Airway epithelial cell (primary cell): ENCODE measurements at places on chromosomes 3 and 15. TPM values are rescaled to one million over a fixed set of nuclear protein-coding genes. Genes with fewer than 3 reads are reported as not detected.

The GATA2 gene
- total RNA-seq, result not detected in 2 replicates

The DLEC1 gene
- not detected in 2 replicates for total RNA-seq

The JMJD7 gene
- total RNA-seq, result 28.8 and 30.1 TPM in 2 replicates

The SPRED1 gene
- total RNA-seq, result 8.7 and 9.6 TPM in 2 replicates

The MME gene
- 12.8 and 13.5 TPM in 2 replicates for total RNA-seq

The ZNF717 gene
- 7.4 and 8.8 TPM in 2 replicates for total RNA-seq

The BFSP2 gene
- total RNA-seq, result not detected in 2 replicates

The GALNT15 gene
- 0.14 and 0.42 TPM in 2 replicates for total RNA-seq

The APOD gene
- total RNA-seq, result 5.6 and 10.8 TPM in 2 replicates

The TICRR gene
- 6.3 and 7.6 TPM in 2 replicates for total RNA-seq

The ATP10A gene
- total RNA-seq, result 0.42 and 0.60 TPM in 2 replicates

The ZNF385D gene
- 0.35 TPM in 1 of 2 replicates, not detected in the other for total RNA-seq

The UBAP1L gene
- under 0.01 and 0.35 TPM in 2 replicates for total RNA-seq

The PTH1R gene
- not detected in 2 replicates for total RNA-seq

The ATP8B4 gene
- 0.56 TPM in 1 of 2 replicates, not detected in the other for total RNA-seq
